Adipose tissue (tissue), 3 donors: ENCODE measurements at places on chromosomes 7 and 10. TPM values are rescaled to one million over a fixed set of nuclear protein-coding genes. Genes with fewer than 3 reads are reported as not detected.

The THNSL1 gene
- polyA plus RNA-seq, result 2.1 TPM

The PKD2L1 gene
- polyA plus RNA-seq, result not detected

The PROSER2 gene
- polyA plus RNA-seq, result 5.6 TPM

The GPR22 gene
- polyA plus RNA-seq, result not detected

The DIP2C gene
- 15.1 TPM for polyA plus RNA-seq

The CPXM2 gene
- 0.82 TPM for polyA plus RNA-seq

The FAM204A gene
- 67.7 TPM for polyA plus RNA-seq

The CTNNA3 gene
- 0.05 TPM for polyA plus RNA-seq

The ZNF33B gene
- polyA plus RNA-seq, result 3.8 TPM

The CALML3 gene
- 0.36 TPM for polyA plus RNA-seq

The CNNM1 gene
- polyA plus RNA-seq, result 0.59 TPM

The CUZD1 gene
- polyA plus RNA-seq, result 2.2 TPM

The LIPN gene
- polyA plus RNA-seq, result 0.49 TPM

The EEPD1 gene
- polyA plus RNA-seq, result 23.6 TPM

The GDF2 gene
- polyA plus RNA-seq, result not detected

The CCDC7 gene
- polyA plus RNA-seq, result 0.67 TPM

The PSD gene
- polyA plus RNA-seq, result 2.7 TPM

The LIPK gene
- not detected for polyA plus RNA-seq

The WNT16 gene
- not detected for polyA plus RNA-seq

The PTPN20 gene
- 0.45 TPM for polyA plus RNA-seq

The DGKI gene
- polyA plus RNA-seq, result 0.03 TPM

The FBXL13 gene
- 0.59 TPM for polyA plus RNA-seq

The MINDY3 gene
- 17.2 TPM for polyA plus RNA-seq

The ADAM22 gene
- polyA plus RNA-seq, result 0.90 TPM

The SLC26A5 gene
- polyA plus RNA-seq, result 0.04 TPM

The AMPH gene
- 2.9 TPM for polyA plus RNA-seq

The SLC26A3 gene
- polyA plus RNA-seq, result 0.11 TPM

The LYZL2 gene
- not detected for polyA plus RNA-seq

The AOC1 gene
- polyA plus RNA-seq, result 0.15 TPM

The PNLIPRP3 gene
- polyA plus RNA-seq, result 0.05 TPM
